ENCODE measurements at places on chromosomes 1 and 21.

DNA sequence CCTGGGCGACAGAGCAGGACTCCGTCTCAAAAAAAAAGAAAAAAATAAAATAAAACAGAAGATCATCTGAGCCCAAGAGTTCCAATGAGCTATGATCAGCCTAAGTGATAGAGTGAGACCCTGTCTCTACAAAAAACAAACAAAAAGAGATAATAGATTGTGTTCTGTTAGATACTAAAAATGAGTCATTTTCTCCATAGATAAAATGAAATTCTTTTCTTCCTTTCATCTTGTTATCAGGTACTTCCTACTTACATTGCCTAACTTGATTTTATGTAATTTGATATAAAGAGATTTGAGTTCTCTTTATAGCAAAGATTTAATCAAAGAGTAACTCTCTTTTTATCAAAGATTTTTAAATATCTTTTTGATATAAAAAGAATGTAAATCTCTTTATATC lies 19.3 kb upstream of the PTGS2 start:
- DNase-seq = no peak

DNA sequence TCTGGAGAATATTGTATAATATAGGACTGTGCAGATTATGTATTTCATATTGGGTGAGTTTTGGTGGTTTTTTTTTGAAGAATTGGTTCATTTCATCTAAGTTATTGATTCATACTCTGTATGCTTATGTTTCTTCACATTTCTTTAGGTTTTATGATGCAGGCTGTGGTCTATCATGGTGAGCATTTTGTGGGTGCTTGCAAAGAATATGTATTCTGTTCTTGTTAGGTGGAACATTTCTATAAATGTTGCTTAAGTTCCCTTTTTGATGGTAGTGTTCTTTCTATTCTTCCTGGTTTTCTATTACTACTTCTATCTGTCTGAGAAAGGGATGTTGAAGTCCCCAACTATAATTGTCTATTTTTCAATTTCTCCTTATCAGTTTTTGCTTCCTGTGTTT lies 42.6 kb downstream of the PKN2 start:
- DNase-seq = no peak

- DNase-seq = no peak
These were observed at the start of gene C1orf87 for GRCh38 chr1:60073605-60074278. Gene C1orf87 (minus strand): TSS chr1:60073770. CDS start chr1:60072643, 1,127 bp downstream.

- DNase-seq = no peak
These were observed 101.6 kb downstream of the LRRC40 start for GRCh38 chr1:70103770-70104169.

DNA sequence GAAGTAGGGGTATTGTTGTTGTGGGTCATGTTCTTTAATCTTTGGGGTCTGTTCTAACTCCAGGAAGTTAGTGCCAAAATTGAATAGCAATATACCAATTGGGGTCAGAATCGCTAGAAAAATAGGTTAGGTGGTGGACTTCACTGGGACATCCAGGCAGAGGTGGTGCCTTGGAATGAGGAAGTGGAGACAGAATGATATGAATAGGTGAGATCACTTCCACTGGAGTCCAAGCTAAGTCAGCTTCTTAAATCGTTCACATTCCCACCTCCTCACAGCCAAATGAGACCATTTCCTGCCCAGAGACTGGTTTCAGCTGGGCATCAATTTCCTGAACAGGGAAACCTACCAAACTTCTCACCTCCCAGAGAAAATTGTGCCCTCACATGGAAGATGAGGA lies 137.8 kb upstream of the RAB4A start:
- no peak for DNase-seq

DNA sequence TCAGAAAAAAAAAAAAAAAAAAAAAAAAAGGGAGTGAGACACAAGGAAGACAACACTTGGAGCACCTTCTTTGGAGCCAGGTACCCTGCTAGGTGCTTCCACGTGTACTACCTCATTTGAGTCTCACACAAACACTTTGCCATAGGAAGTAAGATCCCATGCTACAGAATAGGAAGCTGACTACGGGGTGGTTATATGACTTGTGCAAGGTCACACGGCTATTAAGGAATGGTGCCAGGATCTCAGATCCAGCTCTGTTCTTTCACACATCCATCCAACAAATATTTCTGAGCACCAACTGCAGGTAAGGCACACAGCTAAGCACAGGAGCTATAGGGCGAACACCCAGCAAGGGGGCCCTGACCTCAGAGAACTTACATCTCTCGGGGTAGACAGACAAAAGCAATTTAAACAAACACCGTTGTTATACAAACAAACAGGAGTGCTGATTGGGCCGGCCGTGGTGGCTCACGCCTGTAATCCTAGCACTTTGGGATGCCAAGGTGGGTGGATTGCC lies 22.4 kb downstream of the PTAFR start:
- no peak for DNase-seq

DNA sequence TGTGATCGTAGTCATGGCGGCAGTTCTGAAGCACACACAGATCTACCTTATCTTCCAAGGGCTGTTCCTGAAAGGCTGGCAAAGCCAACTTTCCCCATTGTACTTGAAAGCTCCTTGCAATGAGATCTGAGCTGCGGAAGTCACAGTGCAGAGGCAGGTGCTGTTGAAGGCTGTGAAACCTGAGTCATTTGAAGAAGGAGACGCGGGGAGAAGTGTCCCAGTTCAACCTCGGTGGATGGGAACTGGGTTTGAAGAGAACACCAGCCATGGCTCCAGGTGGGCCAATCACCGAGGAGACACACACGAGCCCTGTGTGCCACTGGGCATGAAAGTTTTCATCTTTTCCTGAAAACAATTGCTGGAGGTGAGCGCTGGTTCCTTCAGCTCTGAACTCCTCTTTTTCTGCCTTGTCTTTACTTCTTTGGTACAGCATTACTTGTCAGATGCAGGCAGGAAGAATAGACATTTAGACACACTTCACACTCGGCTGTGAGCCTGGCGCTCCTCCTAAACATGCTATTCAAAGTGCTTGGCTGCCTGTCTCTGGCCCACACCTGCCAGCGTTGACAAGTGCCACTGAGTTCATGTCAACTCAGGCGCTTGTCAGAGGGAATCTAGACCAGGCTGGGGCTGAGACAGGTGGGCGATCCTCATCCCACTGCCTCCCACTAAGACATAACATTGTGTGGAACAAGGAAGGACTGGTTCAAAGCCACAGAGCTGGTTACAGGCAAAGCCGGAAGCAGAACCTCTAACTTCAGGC lies 25.7 kb upstream of the PDE9A start:
- DNase-seq = no peak

DNA sequence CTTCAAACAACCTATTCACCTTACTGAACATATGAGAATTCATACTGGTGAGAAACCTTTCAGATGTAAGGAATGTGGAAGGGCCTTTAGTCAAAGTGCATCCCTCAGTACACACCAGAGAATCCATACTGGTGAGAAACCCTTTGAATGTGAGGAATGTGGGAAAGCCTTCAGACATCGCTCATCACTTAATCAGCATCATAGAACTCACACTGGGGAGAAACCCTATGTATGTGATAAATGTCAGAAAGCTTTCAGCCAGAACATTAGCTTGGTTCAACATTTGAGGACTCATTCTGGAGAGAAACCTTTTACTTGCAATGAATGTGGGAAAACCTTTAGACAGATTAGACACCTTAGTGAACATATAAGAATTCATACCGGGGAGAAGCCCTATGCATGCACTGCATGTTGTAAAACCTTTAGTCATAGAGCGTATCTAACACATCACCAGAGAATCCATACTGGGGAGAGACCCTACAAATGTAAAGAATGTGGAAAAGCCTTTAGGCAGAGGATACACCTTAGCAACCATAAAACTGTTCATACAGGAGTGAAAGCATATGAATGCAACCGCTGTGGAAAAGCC lies 13.2 kb upstream of the EXO5 start:
- no peak for DNase-seq

- no peak for DNase-seq
These were observed 55.5 kb downstream of the CAPN8 start for GRCh38 chr1:223609977-223610376.

GRCh38 chr1:110465038-110465813 lies 14.3 kb downstream of the PROK1 start:
- no peak for DNase-seq

GRCh38 chr1:117339866-117340700 lies 27.2 kb upstream of the MAN1A2 start:
- no peak for DNase-seq

DNA sequence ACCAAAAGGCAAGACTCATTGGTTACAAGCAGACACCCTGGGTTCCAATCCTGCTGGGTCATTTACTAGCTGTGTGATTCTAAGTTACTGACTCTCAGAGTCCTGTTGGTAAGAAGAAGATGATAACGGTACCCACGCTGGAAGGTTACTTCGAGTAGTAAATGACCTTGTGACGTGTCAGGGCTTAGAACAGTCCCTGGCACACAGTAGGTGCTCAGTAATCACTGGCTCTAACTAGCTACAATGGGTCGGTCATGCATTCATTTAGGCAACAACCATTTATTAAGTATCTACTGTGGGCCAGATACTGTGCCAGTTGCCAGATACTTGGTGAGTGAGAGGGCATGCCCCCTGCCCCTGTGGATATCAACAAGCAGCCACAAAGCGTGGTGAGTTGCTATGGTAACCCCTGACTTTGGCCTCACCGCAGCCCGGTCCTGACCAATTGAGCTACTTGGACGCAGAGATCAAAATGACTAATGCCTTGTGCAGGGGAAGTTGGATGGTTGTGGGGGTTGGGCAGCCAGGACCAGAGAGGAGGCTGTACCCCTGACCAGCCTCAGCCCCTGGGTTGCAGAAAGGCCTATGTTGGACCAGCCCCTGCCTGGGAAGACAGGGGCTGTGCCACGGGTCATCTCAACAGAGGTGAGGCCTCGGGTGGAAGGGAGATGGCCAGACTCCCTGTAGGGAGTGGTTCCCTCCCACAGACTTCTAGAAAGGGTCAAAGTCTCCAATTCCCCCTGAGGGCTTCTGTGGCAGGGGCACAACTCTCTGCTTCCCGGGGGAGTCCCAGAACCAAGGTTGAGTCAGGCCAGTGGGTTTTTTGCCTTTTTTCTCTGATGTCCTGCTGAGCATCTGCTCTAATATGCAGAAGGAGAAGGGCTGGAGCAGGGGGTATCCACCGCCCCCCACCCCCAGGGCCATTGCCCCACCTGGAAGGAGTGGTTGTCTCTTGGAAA lies 16.0 kb downstream of the DHRS3 start:
- DNase-seq = no peak
